ENCODE measurements at places on chromosomes 7 and 10. TPM values are rescaled to one million over a fixed set of nuclear protein-coding genes. Genes with fewer than 3 reads are reported as not detected.
A peak's percentile ranks its signal among the peaks of the same experiment; 100 is the strongest.

SAP25 gene
- 4.2 TPM for polyA plus RNA-seq

EBF3 gene
- 2.7 TPM for polyA plus RNA-seq

IFIT2 gene
- 8.3 TPM for polyA plus RNA-seq

CYP17A1 gene
- 0.42 TPM for polyA plus RNA-seq

CACNA2D1 gene
- 33.9 TPM for polyA plus RNA-seq

PODXL gene
- polyA plus RNA-seq = 786 TPM

PDE6C gene
- 2.2 TPM for polyA plus RNA-seq

ADARB2 gene
- 0.88 TPM for polyA plus RNA-seq

PDE1C gene
- polyA plus RNA-seq = 4.6 TPM

GPRIN2 gene
- polyA plus RNA-seq = 4.0 TPM

C10orf105 gene
- 0.18 TPM for polyA plus RNA-seq

GALNT17 gene
- 3.1 TPM for polyA plus RNA-seq

FZD1 gene
- 53.5 TPM for polyA plus RNA-seq

UTF1 gene
- not detected for polyA plus RNA-seq

NKX6-2 gene
- 7.3 TPM for polyA plus RNA-seq

GBX1 gene
- polyA plus RNA-seq = 0.22 TPM

DNA sequence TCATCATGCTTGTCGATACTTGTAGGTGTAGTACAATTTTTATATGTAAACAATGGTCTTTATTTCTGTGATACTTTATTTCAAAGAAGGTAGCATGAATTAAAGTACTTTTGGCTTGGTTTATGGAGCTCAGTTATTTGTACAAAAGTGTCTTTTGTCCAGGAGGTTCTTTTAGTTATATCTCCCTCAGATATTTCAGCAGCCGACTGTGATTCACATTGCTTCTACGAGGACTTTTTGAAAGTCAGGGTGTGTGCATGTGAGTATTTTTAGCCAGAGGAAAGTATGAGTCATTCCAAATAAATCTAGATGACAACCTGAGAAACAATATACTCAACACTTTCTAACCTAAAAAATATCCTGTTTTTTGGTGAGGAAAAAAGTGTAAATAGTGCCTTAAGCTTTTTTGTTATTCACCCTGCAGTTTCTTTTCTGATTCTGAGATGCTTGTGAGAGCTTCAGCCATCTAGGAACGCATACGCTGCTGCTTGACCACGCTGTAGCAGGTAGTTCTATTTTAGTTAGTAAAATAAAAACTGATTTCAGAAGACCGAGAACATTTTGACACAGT lies 595 bp upstream of the SUN1 start:
- DNase-seq = peak; percentile 61

DNA sequence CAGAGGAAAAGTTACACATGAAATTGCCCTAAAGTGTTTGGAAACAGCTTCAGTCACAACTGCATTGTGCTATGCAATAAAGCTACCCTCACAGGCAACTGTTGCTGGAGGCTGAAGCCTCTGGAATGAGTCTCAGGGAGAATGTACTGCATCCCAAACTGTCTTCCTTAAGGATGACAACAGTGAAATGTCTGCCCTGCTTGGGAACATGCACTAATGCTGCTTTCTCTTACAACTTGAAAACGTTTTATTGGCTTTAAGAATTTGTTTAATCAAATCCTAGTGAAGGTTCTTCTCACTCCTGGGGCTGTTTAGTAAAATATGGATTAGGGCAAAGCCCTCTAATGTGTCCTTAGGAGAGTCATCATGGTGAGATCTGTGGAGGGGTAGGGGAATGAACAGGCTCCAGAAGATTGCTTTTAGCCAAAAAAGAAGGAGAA lies 215.4 kb downstream of the TWIST1 start:
- DNase-seq = no peak

DNA sequence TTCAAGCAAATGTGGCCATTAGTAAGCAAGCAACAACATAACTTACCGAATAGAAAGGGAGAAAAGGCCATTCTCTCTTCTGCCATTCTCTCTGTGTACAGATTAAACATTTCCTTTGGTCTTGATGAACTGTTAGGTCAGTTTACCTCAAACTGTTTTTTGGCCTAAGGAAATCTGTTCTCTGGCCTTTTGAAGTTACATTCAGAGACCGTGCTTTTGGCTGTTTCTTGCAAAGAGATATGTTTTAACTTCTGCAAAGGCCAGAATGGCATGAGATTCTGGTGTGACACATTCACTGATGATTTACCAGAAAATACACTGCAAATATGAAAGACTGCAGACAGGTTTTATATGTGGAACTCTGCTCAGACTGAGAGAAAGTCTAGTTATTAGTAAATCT lies 22.2 kb downstream of the AHR start:
- DNase-seq = no peak

- DNase-seq = no peak
These were observed 34.8 kb upstream of the FGFR2 start for GRCh38 chr10:121633056-121633455.

DNA sequence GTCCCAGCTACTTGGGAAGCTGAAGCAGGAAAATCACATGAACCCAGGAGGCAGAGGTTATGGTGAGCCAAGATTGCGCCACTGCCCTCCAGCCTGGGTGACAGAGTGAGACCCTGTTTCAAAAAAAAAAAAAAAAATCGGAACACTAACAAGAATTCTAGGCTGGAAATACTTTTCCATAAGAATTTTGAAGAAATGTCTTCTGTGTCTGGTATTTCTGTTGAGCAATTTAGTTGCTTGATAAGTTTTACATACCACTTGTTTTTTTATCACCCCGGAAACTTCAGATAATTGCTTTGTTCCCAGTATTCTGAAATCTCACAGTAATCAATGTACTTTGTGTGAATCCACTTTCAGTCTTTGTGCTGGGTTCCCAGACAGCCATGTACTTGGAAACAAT lies 25.8 kb downstream of the BZW2 start:
- DNase-seq = no peak

DNA sequence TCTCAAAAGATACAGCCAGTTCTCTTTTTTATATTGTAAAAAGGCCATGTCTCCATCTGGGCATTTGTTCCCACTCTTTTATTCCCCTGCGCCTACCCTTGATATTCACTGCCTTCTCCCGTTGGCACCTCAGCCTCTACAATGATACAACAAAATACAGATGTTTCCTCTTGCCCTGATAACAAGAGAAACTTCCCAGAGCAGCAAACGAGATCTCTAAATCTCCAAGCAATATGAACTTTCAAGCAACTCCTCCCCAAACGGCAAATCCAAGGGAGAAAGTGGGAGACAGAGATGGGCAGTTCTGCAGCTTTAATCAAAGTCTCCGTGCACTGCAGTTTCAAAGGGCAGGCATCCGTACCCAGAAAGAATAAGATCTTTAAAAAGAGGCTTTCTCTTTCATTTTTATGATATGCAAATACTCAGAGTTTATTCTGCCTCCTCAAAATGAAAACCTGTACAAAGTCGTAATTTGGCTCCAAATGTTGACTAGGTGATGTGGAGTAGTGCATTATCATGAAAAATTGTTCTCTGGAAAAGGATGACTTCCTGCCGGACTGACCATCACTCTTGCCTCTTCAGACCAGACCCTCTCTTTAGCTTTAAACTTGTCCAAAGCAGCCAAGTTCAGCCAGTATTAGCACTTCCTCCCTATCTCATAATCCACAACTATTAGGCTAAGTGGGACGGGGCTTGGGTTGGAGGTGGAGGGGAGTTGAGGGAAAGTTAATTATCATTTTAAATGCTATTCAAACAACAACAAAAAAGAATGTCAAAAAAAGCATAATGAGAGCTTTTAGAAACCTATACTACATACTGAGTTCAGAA lies 682 bp downstream of the HGF start:
- DNase-seq = no peak

DNA sequence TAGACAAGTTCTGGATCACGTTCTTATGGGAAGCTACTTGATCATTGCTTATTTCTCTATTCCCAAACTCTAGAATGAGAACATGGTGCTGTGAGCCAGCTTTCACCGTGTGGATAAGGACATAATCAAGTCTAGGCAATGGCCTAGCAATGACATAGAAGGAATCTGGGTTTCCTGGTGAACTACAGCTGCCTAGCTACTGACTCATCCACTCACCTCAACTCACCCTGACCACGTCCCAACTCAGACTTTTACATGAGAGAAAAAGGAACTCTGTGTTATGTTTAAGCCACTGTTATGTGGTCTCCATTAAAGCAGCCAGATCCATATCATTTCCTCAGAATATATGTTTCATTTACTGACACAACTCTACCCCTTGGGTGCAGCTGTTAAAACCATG lies 18.8 kb upstream of the MET start:
- no peak for DNase-seq

- DNase-seq = peak; percentile 31
These were observed 93.4 kb upstream of the OIT3 start for GRCh38 chr10:72800000-72800740.

DNA sequence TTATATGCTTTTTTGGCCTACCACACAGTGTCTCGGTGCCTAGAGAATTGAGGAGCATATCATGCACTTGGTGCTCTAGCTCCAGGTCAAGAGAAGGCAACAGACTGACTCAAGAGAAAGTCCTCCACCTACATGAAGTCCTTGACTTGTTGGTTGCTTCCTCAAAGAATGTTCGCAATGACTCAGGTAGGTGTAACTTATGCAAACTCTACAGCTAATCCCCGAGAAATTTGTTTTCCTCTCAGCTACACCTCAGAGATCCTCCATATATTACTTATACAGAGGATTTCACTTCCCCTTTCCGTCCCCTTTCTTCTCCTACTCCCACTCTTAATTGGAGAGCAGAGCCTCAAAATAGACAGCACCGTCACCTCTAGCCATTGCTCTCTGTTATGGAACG lies 1013.1 kb downstream of the KCNMA1 start:
- no peak for DNase-seq

DNA sequence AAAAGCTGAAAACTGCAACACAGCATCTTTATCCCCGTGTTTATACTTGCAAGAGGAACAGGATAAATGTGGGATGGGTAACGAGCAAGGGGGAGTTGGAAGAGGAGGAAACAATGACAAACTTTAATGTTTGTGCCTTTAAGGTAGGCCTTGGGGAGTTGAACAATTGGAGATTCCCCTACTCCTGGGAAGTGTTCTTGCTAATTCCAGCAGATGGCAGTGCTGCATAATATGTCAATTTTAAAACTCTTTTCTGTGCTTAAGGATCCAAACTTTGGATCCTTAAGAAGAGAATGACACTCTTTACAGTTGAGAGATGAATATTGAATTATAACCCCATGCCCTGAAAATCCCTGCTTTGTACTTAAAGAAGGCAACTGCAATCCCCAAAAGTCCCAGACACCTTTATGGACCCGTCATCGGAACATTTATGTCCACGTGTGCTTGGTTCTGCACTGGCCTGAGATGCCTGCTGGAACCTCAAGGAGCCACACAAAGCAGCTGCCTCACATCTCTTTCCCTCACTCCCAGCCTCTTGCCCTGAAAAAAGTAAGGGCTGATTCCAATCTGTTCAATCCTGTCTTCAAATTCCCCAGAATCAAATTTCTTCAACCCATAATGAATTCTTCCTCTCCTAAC lies 12.0 kb downstream of the IFIT5 start:
- DNase-seq = peak; percentile 66

GRCh38 chr10:35640951-35641675 lies 983 bp downstream of the FZD8 start:
- no peak for DNase-seq

- DNase-seq = no peak
These were observed 33.8 kb upstream of the FZD8 start for GRCh38 chr10:35675846-35676245.

- DNase-seq = no peak
These were observed 341.5 kb upstream of the ZMIZ1 start for GRCh38 chr10:78727251-78727650.

- no peak for DNase-seq
These were observed 128.6 kb downstream of the APBB1IP start for GRCh38 chr10:26566525-26567350.

GRCh38 chr7:71511361-71511807 lies 379.4 kb downstream of the GALNT17 start:
- no peak for DNase-seq

GRCh38 chr7:122067077-122067476 lies 77.0 kb downstream of the AASS start:
- no peak for DNase-seq

DNA sequence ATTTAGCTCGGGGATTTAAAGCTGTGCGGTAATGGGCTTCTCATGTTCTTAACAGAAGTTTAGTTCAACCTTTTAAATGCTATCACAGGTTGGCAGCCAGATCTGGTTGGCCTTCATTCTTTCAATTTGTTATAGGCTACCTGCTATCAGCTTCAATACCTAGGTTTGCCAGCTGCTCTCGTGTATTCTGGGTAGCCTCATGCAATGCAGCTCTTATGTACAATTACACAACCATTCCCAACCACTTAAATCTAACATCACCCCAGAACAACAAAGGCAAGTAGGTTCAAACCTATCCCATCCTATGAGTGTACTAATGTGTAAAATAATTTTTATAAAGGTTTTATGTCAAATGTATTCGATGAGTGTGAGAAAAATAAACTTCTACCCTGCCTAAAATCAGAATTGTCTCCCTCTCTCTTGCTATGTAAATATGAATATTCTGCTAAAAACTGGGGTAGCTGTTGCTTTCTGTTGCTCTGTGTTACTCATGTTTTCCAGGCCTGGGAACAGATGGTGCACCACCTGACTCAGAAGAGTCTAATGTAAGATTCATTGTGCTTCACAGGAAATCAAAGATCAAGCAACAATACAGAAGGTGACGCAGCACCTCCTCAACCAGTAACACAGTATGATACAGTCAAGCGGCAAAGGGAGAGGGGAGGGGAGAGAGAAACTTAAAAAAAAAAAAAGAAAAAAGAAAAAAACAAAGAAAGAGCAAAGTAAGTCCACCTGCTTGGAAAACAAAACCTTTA lies 188.6 kb downstream of the ETV1 start:
- no peak for DNase-seq

- peak; percentile 64 for DNase-seq
These were observed 108.1 kb upstream of the FAM133B start for GRCh38 chr7:92698237-92698841.

DNA sequence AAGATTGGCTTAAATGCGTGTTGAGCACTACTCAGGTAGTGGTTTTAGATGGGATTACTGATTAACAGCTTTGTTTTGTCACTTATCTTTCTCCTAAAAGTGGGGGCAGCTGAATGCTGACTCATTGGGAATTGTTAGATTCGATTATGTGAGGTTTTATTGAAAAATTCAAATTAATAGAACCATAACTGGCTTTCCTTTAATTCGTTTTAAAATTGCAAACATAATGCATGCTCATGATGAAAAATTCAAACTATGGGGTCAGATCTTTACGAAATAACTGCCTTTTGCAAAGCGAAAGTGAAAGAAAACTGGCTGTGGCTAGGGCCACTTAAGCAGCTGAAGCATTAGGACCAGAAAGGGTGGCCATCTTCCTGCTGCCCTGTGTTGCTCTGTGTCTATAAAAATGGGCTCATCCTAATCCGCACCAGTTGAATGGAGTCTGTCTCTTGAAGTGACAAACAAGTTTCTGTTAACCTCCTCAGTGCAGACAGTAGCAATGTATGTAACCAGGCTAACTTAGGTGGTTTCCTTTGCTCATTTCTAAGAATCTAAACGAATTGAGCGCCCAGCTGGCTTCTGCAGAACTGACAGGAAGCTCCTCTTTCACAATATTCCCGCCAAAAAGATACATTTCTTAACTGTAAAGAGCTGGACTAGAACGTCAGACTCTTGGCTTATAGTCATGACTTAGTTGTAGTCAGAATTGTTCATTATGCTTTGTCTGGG lies 27.8 kb downstream of the DENND10 start:
- no peak for DNase-seq

- no peak for DNase-seq
These were observed 3.1 kb downstream of the CPA1 start for GRCh38 chr7:130383187-130383980.

GRCh38 chr7:70673778-70674570 lies 458.0 kb upstream of the GALNT17 start:
- DNase-seq = no peak

GRCh38 chr7:25951414-25952260 lies 200.4 kb upstream of the NFE2L3 start:
- no peak for DNase-seq

All from left kidney (tissue), 8 donors.